IMR-90 (cell line): ENCODE measurements at places on chromosomes 6 and 20. TPM values are rescaled to one million over a fixed set of nuclear protein-coding genes. Genes with fewer than 3 reads are reported as not detected.

- DNase-seq = no peak
- H3K27ac ChIP-seq = no peak overlapping the region
Measured at GRCh38 chr6:1629316-1629715, 19.6 kb downstream of the FOXC1 start.

DNA sequence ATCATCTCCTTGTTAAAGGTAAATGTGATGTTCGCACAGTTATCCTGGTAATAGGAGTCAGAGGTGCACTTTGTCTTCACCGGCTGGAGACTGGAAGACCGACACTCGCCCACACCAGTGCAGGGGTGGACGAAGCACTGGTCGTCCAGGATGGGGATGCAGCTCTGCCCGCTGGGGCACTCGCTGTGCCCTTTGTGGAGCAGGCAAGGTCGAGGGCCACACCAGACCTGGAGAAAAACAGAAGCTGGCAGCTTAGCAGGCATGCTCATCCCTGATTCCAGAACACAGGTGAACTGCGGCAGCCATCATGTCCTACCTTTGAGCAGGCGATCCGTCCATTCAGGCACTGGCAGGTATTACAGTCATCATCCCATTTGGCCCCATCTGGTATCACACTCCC, 32.3 kb downstream of the JAG1 start:
- no peak overlapping the region for H3K4me3 ChIP-seq
- H3K27ac ChIP-seq = no peak overlapping the region
- DNase-seq = no peak
- H3K36me3 ChIP-seq = peaks cover 77% of the 10 kb centered on the region
- H3K4me1 ChIP-seq = peaks cover 16% of the 10 kb centered on the region

Gene HCRTR2
- total RNA-seq = under 0.01 TPM in 1 of 2 replicates, not detected in the other

DNA sequence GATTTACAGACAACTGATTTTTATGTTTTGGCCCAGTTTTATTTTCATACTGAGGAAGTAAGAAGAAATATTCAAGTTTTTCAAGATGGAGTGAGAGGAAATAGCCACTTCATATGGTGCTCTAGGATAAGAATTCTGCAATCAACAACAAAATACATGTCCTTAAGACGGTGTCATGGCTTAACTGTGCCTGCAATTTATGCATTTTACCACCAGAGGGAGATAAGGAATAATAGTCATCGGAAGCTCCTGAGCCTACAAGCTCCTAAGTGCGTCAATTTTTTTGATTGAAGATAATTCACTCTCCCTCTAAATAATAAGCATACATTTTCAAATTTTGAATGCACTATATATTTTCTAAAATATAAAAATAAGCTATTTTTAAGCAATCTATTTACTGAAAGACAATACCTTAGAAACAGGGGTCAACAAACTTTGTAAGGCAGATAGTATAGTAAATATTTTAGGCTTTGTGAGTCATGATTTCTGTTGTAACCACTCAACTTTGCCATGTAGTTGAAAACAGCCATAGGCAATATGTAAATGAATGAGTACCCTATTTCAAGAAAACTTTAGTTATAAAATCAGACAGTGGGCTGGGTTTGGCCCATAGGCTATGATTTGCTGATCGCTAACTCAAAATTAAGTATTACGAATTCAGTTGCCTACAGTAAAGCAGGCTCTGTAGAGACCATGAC, 230.9 kb upstream of the DTNBP1 start:
- no peak overlapping the region for H3K27ac ChIP-seq
- no peaks in the 10 kb centered on the region for H3K36me3 ChIP-seq
- DNase-seq = peak; percentile 27
- no peaks in the 10 kb centered on the region; the same call in none of the 2 replicates for H3K27me3 ChIP-seq

Gene PRKN
- total RNA-seq = 0.18 and 0.28 TPM in 2 replicates

GRCh38 chr6:15841937-15842726, 179.3 kb upstream of the DTNBP1 start:
- no peaks in the 10 kb centered on the region for H3K4me1 ChIP-seq
- H3K27ac ChIP-seq = no peak overlapping the region
- H3K36me3 ChIP-seq = no peaks in the 10 kb centered on the region
- H3K27me3 ChIP-seq = peaks cover 14% of the 10 kb centered on the region
- H3K4me3 ChIP-seq = no peak overlapping the region

DNA sequence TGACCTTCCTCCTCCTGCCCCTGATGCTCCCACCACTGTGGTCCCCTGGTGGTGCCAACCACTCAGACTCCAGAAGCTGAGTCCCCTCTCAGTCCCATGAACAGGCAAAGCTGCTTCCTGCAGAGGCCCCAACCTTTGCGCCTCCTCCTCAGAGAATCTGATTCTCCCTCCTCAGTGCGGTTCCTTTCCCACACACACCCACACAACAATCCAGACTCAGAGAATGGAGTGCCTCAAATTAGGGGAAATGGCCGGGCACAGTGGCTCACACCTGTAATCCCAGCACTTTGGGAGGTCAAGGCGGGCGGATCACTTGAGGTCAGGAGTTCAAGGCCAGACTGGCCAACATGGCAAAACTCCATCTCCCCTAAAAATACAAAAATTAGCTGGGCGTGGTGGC, 23.0 kb downstream of the RIPOR3 start:
- no peaks in the 10 kb centered on the region; the same call in 1 of the 2 replicates for H3K4me1 ChIP-seq
- no peak overlapping the region for H3K4me3 ChIP-seq
- H3K27me3 ChIP-seq = no peaks in the 10 kb centered on the region
- H3K36me3 ChIP-seq = no peaks in the 10 kb centered on the region
- DNase-seq = no peak
- H3K27ac ChIP-seq = no peak overlapping the region

DNA sequence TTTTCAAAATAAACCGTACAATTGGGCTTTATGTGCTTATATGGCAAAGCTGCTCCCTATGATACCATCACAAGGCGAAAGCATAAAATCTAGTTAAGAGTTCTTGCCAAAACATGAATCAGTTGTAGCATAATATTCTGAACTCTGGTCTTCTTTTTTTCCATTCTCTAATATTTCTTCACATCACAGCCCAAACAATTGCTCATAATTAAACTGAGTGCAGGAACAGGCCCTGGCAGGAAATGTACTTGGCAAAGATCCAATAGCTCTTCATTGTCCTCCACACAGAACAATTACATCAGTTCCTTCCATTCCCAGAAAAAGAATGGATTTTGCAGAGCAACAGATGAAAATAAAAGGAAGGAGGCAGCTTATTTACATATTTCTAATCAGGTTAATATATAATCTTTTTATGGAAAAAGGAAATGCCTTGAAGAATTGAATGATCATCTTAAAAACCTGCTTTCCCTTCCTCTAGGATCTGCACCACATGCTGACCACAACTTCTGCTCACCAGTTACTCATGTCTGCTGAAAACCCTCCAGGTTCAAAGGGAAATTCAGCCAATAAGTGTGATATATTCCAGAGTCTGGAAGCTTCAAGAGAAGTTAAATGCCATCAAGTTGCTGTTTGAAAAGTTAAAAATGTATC, 123.3 kb upstream of the COL21A1 start:
- DNase-seq = peak; percentile 87
- no peak overlapping the region for H3K4me3 ChIP-seq
- H3K36me3 ChIP-seq = no peaks in the 10 kb centered on the region

DNA sequence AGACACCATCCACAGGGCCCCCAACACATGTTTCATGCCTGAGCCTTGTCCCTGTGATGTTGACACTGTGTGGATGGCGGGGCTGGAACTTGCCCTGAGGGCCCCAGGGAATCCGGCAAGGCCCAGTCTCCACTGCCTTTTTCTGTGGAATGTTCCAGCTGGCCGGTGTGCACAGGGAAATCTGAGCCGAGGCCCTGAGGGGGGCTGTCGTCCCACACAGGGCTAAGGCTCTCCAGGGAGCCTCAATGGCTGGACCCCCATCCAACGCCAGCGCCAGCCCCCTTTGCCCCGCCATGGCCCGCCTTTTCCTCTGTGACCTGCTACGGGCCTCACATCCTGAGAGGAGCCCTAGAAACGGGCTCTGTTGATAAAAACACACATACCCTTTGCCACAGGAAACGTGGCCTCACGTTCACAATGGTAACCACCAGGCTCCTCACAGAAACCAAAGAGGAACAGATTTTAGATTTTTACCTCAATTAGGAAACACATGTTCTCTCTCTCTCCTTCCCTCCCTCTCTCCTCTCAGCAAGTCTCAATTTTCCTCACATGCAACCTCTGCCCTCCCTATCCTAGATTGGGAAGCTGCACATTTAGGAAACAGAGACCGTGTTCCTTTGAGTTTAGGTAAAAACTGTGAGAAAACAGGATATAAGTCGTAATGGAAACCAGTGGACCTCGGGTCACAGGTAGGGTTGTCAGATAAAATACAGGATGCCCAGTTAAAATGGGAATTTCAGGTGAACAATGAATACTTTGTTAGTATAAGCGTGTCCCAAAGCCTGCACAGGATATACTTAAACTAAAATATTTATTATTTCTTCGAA, 13.7 kb upstream of the ZNF831 start:
- no peak overlapping the region for H3K4me3 ChIP-seq
- H3K4me1 ChIP-seq = no peaks in the 10 kb centered on the region
- no peaks in the 10 kb centered on the region for H3K27me3 ChIP-seq
- no peak overlapping the region for H3K27ac ChIP-seq
- H3K36me3 ChIP-seq = no peaks in the 10 kb centered on the region
- no peak for DNase-seq

GRCh38 chr6:51528556-51528955, 558.9 kb downstream of the PKHD1 start:
- no peaks in the 10 kb centered on the region for H3K27me3 ChIP-seq
- H3K27ac ChIP-seq = no peak overlapping the region
- H3K4me1 ChIP-seq = no peaks in the 10 kb centered on the region
- no peak overlapping the region for H3K4me3 ChIP-seq
- no peak for DNase-seq
- no peaks in the 10 kb centered on the region for H3K36me3 ChIP-seq

GRCh38 chr6:2109796-2110195, 135.6 kb downstream of the GMDS start:
- no peak for DNase-seq
- no peak overlapping the region for H3K4me3 ChIP-seq
- no peak overlapping the region for H3K27ac ChIP-seq
- H3K27me3 ChIP-seq = no peaks in the 10 kb centered on the region
- H3K4me1 ChIP-seq = peaks cover 1% of the 10 kb centered on the region; the same call in 1 of the 2 replicates
